ENCODE measurements at places on chromosomes 5 and 9.

GRCh38 chr5:120365656-120366446, 98.2 kb upstream of the PRR16 start:
- no peak for DNase-seq

GRCh38 chr5:151451626-151452520, 4.5 kb downstream of the SLC36A1 start:
- DNase-seq, result no peak

- no peak for DNase-seq
Measured at GRCh38 chr5:168570490-168571328, 8.5 kb downstream of the PANK3 start.

- DNase-seq, result no peak
Measured at GRCh38 chr5:117013280-117013877, 438.8 kb upstream of the SEMA6A start.

DNA sequence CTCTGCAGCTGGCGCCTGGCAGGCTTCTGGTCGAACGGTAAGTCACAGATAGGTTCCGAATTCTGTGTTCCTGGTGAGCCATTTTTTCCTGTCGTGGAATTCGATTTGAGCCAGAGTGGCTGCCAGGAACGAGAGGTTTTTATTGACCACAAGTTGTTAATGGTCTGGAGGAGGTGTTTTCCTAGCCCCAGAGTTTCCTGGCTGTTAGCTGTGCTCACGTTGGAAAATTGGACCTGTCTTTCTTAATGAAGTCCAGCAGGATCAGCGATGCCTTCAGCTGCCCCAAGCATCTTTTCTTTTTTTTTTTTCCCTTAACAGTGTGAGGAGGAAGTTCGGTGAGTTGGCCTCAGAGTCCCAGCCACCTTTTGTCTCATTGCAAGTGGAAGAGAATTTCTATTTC, 62.9 kb downstream of the COL5A1 start:
- no peak for DNase-seq

DNA sequence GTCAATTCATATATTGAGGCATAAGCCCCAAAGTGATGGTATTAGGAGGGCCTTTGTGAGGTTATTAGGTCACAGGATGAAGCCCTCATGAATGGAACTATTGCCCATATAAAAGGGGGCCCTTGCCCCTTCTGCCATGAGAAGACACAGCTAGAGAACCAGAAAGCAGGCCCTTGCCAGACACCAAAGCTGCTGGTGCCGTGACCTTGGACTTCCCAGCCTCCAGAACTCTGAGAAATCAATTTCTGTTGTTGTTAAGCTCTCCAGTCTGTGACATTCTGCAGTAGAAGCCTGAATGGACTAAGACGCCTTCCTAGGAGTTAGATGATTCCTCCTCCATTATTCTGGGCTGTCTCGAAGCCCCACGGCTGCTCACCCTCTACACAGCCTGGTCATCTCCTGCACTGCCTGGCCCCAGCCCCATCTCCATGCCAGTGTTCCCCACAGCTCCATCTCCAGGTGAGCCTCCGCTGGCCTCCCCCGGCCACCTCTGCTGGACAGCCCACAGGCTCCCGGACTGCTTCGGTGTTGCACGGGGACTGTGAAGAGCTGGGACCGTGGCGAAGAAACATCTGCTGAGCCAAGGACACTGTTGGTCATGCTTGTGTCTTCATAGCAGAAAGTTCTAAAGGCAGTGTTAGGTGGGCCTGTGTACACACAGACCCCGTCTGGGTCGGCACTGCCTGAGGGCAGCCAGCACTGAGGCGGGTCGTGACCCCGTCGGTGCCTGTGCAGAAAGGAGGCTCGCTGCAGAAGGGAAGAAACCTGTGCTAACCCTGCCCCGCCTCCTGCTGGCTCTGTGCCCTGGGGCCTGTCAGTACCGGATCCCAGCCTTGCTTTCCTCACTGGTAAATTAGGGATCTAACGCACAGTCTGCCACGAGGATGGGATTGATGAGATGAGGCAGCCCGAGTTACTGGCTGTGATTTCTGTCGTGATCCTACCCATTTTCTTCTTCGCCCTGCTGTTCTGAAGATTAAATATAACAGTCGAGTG, 55.1 kb upstream of the CNOT6 start:
- no peak for DNase-seq

DNA sequence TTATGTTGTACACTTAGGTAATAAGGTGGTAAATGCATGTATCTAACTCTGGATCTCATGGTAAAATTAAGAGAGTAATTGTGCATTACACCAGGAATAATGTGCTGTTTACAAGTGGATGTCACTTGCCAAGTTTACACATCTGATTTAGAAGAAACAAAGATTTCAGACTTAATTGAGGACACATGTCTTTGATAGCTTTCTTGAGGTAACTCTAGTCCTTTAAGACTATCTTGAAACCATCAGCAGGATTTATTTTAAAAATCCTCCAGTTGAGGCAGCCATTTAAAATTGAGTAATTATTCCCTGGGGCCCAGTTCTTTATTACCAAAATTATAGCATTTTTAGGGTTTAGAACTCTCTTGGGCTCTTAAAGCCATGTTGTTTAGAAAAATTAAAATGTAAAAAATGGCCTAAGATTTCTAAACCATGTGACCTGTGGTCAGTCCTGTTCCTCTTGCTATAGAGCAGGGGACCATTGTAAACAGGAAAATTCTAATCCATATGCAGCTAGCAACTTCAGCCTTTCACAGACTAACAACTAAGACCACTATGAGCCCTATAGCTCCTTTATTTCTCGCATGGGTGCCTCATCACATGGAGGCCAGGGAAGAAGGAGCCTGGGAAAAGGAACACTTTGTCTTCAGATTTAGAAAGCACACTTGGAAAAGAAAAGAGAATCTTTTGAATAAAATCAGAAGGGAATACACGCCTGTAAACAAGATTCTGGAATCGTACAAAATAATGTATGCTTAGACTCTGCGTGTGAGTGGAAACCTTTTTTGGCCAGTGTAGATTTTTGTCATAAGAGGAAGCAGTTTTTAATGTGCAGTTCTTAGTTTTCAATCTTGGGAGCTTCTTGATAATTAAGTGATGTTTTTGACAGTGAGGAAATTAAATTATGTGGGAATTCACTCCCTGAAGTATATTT, 71.2 kb downstream of the ZSWIM6 start:
- DNase-seq, result no peak

DNA sequence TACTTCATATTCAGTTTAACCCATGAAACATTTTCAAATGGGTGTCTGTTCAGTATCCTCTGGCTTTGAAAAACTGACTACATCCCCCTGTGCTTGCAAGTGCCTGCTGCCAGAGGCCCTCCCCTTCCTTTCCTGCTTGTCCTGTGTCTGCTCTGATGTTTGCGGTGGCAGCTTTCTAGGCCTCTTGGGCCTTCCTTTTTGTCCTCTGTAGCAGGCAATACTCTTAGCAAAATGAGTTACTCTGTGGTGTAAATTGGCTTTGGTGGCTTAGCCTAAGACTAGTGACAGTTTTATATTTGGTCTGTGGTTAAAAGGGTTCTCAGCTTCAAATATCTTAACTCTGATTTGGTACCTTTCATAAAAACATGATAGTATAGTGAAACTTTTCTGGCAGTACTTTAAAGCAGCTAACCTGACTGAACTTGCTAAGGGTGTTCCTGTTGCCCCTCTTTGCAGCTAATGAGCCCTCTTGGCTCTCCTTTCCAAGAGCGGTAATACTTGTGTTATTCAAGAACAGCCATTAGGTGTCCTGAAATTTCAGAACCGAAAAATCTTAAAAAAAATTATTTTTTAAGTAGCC, 76.6 kb downstream of the GOLM1 start:
- no peak for DNase-seq

DNA sequence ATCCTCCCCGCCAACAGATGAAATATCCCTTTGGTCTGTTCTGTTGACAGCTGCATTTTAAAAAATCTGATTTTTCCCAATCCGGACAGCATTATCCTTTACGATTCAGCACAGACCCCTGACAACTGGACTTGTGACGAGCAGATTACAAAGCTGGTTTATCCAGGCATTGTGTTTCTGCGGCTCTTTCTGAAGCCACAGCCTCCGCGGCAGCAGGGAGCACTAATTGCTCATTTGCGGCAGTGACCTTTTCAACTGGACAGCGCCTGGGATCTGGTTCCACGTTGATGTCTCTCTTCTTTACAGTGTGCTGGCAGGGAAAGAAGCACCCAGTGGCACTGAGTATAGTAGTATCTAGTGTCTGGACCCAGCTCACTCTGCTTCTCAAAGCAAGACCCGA, 351.2 kb downstream of the ZNF608 start:
- no peak for DNase-seq

DNA sequence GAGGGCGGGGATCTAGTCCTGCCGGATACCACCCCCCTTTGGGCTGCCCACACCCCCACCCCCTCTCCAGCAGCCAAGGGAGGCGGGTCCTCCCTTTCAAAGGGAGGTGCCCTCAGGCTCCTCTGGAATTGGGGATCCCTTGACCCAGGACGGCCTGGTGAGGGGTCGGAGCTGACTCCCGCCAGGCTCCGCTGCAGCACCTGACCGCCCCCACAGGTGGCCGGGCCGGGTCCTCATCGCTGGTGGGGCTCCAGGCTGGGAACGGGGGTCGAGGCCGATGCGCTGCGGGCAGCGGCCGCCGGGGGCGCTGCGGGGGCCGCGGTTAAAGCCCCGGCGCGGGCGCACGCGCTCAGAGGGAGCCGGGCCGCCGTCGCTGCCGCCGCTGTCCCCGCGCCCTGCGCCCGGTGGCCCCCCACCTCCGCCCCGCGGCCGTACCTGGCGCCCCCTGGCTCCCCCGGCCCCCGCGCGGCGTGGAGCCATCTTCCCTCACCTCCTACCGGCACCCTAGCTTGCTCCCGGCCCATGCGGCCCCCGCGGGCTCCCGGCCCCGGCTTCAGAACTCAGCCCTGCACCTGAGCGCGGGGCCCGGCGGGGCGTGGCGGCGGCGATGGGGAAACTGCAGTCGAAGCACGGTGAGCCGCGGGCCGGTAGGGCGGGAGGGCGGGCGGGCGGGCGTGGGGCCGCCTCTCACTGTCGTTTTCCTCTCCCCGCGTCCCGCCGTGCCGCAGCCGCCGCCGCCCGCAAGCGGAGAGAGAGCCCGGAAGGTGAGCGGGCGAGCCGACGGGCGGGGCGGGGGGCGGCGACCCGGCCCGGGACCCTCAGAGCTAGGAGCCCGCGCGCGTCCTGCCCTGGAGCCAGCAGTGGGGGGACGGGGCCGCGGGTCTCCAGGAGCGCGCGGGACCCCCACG, at the start of gene NKD2:
TSS of gene NKD2 (plus strand) at position 352 of the 908 bp plus-strand sequence. CDS start at position 608, 256 bp downstream.
- DNase-seq, result no peak

DNA sequence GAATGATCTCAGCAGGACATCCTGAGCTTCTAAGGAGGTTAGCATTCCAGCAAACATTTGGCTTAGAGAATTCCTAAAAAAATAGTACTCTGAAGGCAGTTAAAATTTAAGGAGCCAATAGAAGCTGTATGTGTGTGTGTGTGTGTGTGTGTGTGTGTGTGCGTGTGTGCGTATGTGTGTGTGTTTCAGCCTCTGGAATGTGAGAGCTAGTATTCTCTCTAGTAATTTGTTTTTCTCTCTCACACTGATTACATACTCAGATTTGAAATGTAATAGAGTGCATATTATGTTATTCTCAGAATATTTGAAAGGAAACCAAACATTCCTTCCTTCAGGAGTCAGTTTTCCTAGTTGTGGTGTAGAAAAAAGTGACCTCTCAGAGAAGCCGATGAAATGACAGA, 279.6 kb downstream of the TMEM38B start:
- DNase-seq, result no peak

- no peak for DNase-seq
Measured at GRCh38 chr9:38319496-38320173, 72.9 kb upstream of the ALDH1B1 start.

GRCh38 chr5:16976625-16977008, 40.5 kb upstream of the MYO10 start:
- DNase-seq, result no peak

DNA sequence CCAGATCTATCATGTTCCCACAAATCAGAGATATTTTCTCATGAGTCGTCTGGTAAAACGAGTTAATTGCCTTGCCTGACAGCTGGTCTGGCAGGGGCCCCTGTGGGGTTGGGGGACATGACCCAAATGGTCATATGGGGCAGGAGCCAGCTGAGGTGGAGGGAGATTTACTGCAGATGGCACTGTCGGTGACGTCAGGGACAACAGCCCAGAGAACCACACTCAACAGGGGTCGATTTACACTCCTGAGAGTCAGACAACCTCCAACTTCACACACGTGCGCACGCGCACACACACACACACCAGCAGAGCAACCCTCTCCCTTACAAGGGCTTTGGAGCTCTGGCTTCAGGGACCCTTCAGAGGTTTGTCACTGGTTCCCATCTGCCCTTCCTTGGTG, 23.4 kb upstream of the GABRP start:
- peak; percentile 51 for DNase-seq

DNA sequence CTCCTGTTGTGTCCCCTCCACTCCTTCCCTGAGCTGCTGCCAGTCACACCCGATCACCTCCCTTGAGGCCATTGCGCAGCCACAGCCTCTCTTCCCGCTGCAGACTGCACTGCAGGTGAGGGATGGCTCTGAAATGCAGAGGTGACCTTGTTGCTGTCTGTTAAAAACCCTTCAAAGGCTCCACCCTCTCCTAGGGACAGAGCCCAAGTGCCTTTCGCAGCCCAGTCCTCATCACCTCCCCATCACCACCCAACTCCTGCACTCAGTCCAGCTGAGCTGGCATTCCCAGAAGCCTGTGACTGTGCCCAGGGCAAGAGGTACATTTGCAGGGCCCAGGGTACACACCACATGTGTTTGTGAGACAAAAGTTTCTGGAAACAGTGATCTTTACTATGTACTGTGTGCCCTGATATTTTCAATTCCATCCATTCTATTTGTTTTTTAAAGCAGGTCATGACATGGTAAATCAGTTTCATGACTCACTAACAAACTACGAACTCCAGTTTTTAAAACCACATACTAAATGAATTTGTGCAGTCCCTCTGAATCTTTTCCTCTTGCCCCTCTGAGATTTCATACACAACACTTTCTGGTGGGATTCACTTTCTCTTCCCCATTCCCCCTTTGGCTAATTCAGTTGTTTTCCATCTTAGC, 73.0 kb upstream of the SPOCK1 start:
- DNase-seq, result no peak

GRCh38 chr5:147616421-147616820, 106.6 kb upstream of the DPYSL3 start:
- no peak for DNase-seq

DNA sequence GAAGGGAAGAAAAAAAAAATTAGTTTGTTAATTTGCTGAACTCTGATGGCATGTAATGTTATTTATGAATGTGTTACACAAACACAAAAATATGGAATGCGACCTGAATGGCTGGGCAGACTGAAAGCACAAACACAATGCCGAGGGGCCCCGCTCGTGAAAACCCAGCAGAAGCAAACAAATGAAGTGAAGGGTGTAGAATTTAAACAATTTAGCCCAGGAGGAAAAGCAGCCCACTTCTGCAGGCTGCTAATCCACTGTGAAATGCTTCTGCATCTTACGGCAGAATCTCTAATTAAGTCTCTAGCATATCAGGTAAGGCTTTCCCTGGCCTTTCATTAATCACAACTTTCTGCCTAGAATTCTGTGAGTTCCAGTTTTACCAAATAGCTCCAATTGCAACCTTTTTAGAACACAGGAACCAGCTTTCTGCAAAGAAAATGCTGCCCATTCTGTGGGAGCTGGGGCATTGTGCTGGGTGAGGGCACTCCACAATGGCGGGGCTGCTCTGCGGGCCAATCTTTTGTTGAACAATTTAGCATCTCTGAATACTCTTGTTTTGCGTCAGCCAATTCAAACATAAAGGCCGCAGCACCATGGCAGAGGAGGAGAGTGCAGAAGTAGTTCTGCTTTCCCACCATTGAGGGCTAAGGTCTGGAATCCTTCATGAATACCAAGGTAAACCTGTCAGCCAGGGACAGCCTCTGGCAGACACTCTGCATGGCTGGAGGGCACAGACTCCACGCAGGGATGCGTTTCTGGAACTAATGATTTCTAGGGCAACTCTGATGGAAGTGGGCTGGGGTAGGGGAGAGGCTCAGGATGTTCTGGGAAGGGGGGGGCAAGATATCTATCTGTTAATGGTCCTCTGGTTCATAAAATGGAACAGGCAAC, 66.4 kb downstream of the PTCH1 start:
- DNase-seq, result no peak
